ENCODE measurements at places on chromosomes 3 and 15. TPM values are rescaled to one million over a fixed set of nuclear protein-coding genes. Genes with fewer than 3 reads are reported as not detected.

The TAMM41 gene
- 3.5 TPM for total RNA-seq

The GLDN gene
- 16.6 TPM for total RNA-seq

The GCSAM gene
- total RNA-seq = not detected

The SLC38A3 gene
- total RNA-seq = not detected

The SLC26A6 gene
- 19.7 TPM for total RNA-seq

The ZCWPW2 gene
- total RNA-seq = 0.82 TPM
